Nucleus accumbens (tissue), 56 donors: ENCODE measurements at places on chromosomes 16 and 17.

DNA sequence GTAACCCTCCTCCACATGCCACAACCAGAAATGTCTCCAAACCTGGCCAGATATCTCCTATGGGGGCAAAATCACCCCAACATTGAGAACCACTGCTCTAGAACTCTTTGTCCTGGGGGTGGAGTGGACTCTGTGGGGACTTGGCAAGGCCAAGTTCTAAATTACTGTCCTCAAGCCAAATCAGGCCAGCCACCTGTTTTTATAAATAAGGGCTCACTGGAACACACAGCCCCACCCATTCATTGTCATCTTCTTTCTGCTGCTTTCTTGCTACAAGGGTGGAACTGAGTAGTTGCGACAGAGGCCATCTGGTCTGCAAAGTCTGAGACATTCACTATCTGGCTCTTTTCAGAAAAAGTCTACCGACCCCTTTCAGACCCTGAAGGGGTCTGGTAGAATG lies 26.8 kb upstream of the TMEM220 start:
- DNase-seq = no peak

GRCh38 chr16:11004351-11004750 lies 60.0 kb downstream of the CLEC16A start:
- no peak for DNase-seq

GRCh38 chr16:65763640-65764305 lies 602.7 kb upstream of the CDH5 start:
- DNase-seq = no peak

- DNase-seq = no peak
Measured at GRCh38 chr16:8391257-8391656, 199.1 kb downstream of the TMEM114 start.

- no peak for DNase-seq
Measured at GRCh38 chr17:63675231-63675606, 24.7 kb downstream of the LIMD2 start.

DNA sequence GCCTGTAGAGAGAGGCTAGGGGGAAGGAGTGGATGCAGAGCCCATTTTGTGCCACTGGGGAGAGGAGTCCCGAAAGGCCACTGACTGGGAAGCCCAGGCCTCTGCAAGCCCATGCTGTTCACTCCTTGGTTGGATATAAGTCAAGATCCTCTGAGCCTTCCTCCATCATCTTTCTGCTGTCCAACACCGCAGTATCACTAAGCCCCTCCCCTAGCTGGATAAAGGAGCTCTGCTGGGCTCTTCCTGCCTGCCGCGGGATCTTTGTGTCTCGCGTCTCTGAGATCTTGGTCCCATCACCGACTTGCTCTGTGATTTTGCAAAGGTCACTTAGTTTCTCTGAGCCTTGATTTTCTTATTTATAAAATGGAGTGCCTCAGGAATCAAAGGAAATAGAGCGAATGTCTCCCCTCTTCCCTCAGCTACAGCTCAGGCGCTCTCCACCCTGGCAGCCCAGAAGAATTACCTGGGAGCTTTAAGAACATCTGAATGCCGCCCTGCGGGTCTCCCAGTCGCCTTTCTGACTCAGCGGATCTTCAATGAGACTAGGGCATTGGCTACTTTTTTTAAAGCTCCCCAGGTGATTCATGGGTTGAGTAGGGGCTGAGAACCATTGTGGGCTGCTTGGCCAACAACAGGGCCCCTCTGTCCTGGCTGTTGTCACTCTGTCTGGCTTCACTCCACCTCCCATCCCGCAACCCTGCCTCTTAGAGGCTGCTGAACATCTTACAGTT lies 25.2 kb upstream of the TMEM220 start:
- DNase-seq = no peak

DNA sequence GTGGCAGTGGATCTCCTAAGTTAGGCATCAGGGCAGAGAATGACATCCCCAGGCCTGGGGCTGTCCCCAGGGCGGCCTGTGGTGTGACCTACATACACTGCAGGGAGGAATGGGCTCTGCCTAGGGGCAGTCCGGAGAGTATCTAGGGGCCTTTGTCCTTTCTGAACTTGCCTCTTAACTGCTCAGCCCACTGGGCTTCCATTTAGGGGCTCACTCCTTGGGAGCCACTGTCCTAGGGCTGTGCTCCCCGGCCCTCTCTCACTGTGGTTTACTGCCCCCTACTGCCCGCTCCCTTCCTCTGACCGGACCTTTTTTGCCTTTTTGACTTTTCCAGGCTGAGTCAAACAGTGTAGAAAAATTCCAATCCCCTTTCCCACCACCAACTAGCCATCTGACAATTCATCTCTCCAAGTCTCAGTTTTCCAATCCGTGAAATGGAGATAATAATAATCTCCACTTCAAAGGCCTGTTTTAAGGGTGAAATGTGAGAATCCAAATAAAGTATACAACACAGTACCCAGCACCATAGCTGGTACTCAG lies 66.8 kb downstream of the DNAH3 start:
- DNase-seq = peak; percentile 12
